CD4-positive, alpha-beta T cell treated with Interleukin-1 beta for 1 hour (primary cell): ENCODE measurements at places on chromosomes 16 and 17.

DNA sequence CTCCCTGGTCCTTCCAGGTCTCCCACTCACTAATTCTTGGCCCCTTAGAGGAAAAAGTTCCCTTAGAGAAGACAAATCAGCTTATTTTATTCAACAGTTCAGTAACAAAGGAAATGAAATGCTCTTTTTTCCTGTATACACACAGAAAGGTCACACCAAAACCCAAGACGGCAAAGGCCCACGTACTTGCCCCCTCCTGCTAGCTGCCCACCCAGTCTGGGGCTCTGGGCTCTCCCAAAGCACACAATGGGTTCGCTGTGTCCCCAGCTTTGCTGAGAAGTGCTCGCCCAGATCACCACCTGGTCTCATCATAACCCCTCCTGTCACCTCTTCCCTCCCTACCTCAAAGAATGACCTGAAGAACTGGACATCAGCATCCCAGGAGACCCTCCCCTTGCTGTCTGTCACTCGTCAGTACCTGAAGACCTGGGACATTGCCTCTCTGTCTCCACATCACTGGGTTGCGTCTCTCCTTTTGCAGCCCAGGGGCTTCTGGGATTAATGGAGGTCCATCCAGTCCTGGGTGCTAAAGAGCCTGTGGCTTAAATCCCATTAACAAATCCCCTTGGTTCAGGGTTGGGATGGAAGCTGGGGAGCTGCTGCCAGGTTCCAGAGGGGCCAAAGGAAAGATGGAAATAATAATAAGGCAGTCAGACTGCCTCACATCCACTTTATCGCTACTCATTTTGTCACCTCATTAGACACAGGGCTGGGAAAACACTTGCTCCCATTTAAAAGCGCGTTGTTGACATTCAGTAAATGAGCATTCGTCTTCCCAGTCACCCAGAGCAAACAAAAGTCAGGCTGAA is 3.3 kb downstream of the SLC6A4 start:
- no peak for DNase-seq

DNA sequence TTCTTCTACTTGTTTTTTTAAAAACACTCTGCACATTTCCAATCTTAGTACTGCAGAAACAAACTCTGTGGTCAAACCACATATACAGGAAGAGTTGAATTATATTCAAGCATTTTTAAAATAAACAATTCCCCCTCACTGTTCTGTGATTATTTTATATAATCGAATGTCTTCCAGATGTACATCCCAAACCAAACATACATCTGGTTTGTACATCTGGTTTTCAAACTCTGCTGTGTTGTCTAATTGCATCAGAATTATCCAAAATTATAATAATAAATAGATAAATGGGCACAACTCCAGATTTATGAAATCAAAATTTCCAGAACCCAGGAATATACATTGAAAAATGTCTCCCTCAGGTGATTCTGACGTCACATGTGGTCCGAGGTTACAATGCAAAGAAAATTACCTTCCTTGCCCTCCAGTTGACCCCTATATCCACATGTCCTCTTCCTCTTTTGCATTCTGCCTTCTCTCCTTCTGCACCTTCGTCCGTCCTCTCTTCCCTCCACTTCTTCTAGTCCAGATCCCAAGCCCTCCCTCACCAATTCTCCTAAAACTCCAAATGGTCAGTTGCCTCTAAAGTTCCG is 13.3 kb upstream of the CCDC144A start:
- DNase-seq: no peak

DNA sequence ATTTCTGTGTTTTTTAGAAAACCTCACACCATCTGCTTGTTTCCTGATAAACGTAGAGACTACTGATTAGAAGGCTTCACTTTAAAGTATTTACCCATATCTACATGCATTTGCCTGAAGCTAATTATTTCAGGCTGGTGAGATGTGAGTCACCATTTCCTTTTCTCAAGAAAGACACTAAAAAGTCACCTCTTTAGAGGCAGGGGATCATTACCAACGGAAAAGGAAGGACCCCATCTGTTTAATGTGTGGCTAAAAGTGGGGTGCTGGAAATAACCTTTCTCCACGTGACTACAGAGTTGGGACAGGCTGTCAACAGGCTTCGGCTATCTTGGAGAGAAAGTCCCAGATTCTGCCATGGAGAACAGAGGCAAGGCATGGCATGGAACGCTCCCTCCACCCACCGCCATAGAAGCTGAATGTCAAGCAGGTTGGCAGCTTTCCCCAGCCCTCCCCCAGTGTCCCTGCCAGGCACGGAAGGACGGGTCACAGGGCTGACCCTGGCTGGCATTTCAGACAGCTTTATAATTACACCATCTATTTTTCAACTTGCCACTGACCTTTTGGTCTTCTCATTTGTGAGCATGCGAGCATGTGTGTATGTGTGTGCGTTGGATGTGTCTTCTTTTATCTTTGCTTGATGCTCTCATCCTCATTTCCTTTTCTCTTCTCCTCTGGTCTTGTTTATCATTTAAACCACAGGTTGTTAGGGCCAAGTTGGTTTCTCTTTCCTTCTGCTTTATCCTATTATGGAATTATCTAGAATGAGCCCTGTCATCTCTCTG is 157.0 kb downstream of the CPPED1 start:
- peak; percentile 11 for DNase-seq

DNA sequence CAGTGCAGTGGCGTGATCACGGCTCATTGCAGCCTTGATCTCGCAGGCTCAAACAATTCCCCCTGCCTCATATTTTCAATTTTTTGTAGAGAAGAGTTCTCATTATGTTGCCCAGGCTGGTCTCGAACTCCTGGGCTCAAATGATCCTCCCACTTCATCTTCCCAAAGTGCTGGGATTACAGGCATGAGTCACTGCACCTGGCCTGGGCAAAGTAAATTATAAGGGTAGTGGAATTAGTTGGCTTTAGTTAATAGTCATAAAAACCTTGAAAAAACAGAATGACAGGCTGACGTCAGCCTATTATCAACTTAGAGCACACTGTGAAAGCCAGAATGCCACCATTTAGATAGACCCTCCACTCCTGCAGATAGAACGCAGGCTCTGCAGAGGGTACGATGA is 43.5 kb upstream of the B4GALNT2 start:
- no peak for DNase-seq

- DNase-seq: no peak
These were observed 5.7 kb upstream of the MINK1 start for GRCh38 chr17:4827399-4827798.

- DNase-seq: peak; percentile 88
These were observed 85.0 kb upstream of the MED9 start for GRCh38 chr17:17391668-17392370.

DNA sequence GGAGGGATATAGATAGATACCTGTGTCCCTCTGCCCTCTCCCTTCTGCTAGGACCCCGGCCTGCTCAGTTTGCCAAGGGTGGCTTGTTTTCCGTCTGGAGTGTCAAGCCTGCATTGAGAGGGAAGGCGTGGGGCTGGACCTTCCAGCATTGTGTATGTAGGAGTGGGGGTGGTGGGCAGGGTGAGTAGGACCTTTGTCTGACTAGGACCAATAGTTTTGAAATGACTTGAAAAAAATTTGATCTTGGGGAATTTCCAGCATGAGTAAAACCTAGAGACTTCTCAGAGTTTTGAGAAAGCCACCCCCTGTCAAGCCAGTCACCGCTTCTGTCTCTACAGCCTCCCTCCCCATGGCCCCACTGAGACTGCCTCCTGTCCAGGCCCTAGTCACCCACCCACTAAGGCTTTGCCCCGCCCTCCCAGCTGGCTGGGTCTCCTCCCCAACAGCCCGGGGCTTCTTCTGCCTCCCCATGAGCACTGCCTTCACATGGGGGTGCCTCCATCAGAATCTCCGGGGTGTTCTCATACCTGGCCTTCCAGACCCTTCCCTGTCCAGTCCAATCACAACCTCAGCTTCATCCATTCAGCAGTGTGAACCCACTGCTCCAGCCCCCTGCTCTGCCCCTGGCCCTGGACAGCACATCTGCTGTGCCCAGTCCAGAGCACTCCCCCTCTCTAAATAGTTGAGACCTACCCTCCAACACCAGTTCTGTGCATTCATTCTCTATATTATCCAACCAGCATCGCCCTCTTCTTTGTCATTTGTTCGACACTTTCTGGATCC is 207.0 kb downstream of the MSI2 start:
- DNase-seq: no peak

GRCh38 chr17:11900655-11901054 is 96.6 kb downstream of the ZNF18 start:
- no peak for DNase-seq

- peak; percentile 88 for DNase-seq
These were observed at the start of the genes NAA60 and ZNF597 for GRCh38 chr16:3443108-3444031. Gene NAA60, plus strand, starts transcription at chr16:3443680. Its CDS starts 32,548 bp downstream, at chr16:3476228. Gene ZNF597, minus strand, starts transcription at chr16:3443504. Its CDS starts 351 bp downstream, at chr16:3443153.

- no peak for DNase-seq
These were observed 213.1 kb upstream of the PSMD7 start for GRCh38 chr16:74083541-74083940.

DNA sequence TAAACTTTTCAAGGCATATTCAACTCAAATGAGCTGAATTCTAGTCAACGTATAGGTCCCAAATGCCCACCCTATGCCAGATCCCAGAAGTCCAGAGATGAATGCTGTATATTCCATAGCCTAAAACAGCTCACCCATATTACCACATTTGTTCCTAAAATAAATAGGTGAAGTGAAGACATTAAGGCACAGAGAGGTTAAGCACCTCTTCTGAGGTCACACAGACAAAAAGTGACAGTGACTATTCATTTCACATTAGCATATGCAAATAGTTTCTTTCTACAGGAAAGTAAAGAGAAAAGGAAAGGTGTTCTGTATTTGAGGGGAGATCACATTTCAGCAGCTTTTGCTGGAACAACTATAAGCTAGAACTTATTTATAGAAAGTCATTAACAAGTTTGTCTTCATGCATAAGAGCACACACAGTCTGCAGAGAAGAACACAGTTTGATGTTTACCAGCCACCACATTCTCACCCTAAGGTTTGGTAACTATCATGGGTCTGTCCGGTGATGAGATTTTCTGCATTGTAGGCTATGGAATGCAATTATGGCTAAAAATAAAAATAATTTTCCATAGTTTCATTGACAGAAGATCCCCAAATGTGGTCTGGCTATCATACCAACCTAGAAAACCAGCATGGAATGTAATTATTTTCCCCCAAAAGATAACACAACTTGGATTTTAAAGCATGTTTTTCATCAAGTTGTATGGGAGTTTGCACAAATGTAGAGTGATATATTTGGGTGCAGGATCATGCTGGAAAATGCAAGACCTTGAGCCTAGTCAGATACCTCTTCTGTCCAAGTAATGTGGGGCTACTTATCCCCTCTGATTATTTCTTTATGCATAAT is 402.1 kb downstream of the UTP18 start:
- no peak for DNase-seq

- peak; percentile 45 for DNase-seq
These were observed 7.4 kb upstream of the ARMC7 start for GRCh38 chr17:75102385-75102821.

DNA sequence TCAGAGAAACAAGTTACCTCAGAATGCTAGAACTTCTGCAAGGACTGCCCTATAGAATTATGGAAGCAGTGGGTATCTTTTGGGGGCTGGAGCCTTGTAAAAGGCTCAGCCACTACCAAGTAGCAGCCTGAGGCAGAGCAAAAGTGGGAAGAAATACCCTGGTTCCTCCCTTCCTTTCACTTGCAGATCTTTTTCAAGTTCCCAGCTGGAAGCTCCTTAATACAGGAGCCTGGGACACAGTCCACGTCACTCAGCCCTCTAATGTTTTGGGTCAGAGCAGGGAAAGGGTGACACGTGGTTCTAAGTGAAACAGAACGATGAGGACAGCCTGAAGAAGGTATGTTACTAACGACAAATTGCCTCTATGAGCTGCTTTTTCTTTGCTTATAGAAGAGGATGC is 93.1 kb downstream of the CNTNAP4 start:
- DNase-seq: no peak

DNA sequence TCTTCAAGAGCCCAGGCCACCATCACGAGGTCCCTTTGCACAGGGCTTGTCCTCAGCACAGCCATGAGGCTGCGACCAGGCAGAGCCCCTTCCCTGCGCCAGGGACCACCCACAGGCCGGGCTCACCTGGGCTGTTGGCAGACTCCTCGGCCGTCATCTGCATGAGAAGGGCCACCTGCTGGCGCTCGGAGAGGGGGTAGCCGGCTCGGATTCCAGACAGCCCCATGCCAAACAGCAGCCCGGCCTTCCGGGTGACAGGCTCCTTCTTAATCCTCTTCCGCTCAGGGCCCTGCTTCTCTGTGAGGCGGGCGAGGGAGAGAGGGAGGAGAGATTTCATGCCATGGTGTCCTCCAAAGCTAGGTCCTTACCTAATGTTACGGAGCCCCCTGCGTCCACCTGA is 73.4 kb downstream of the ZNF778 start:
- no peak for DNase-seq

DNA sequence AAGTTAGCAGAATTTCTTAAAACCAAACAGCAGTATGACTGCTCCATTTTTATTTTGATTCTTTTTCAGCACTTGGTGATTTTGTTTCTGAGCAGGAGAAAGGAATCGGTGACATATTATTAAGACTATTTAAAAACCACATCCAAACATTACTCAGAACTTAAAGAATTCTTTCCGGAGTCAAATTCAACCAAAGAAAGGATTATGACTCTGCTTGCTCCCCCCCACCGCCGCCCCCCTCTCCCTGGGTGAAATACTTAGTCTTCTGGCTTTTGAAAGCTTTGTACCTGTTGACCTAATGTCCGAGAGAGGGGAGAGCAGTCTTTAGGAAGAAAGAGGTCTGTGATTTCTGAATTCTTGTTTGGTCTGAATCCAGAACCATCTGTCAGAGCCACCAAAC is 17.9 kb upstream of the COL1A1 start:
- DNase-seq: no peak

- DNase-seq: peak; percentile 72
These were observed 72.2 kb downstream of the ZNF778 start for GRCh38 chr16:89289428-89290395.

- no peak for DNase-seq
These were observed 27.2 kb downstream of the ARHGAP27 start for GRCh38 chr17:45405250-45406086.

GRCh38 chr16:89393738-89394406 is 96.5 kb downstream of the ANKRD11 start:
- no peak for DNase-seq

DNA sequence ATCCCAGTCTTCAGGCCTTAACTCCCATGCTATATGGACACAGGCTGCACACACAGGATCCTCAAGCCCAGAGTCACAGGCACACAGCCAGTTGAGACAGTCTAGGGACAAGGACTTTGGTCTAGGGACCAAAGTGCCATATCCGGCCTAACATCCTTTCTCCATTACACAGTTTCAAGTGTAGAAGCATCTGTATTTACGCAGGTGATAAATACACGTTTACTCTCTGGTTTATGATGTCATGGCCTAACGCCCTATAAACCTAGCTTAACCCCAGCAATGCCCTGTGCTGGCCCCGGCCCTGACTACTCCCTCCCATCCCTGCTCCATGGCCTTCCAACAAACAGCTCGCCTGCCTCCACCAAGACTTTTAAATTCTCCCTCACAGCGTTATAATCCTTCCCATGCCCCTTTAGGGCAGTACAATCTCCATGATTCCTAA is 17.1 kb downstream of the CUEDC1 start:
- DNase-seq: no peak

DNA sequence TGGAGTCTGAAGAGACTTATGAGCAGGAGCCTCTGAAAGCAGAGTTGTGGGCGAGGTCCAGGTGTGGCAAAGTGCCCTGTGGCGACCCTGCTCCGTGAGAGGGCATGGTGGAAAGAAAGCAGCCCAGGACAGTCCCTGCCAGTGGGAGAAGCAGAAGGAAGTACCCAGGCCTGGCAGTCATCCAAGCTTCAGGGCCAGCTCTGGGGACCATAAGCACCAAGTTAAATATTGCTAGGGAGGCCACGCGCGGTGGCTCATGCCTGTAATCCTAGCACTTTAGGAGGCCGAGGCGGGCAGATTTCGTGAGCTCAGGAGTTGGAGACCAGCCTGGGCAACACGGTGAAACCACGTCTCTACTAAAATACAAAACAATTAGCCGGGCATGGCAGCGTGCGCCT is 4.9 kb upstream of the ASGR1 start:
- peak; percentile 23 for DNase-seq

GRCh38 chr16:15434425-15435215 is at the start of gene BMERB1:
Gene BMERB1, plus strand, starts transcription at chr16:15434588. Its CDS starts 66 bp downstream, at chr16:15434654.
- DNase-seq: peak; percentile 40
